ENCODE measurements at places on chromosomes 12 and 14.

GRCh38 chr14:91118511-91119068 lies 4.7 kb downstream of the DGLUCY start:
- no peak for DNase-seq

DNA sequence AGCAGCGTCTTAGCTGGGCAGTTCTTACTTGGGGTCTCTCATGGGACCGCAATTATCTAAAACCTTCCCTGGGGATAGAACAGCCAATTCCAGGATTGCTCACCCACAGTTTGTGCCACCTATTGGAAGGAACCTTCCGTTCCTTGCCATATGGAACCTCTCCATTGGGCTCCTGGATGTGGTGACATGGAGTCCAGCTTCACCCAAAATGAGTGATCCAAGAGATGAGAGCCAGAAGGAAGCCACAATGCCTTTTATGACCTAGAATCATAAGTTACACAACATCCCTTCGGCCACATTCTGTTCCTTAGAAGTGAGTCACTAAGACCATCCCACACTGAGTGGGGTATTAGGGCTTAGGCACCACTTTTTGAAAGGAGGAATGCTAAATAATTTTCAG lies 164.4 kb downstream of the FBXL14 start:
- DNase-seq, result no peak

- DNase-seq, result no peak
Observed at GRCh38 chr12:75809746-75810145, 221.8 kb downstream of the PHLDA1 start.

GRCh38 chr12:14613718-14614117 lies 46.0 kb upstream of the PLBD1 start:
- DNase-seq, result no peak
